ENCODE measurements at places on chromosomes 3 and 15.

GRCh38 chr3:155232605-155233004, 60.9 kb downstream of the STRIT1 start:
- no peak for DNase-seq

- DNase-seq = no peak
Observed at GRCh38 chr3:67995206-67995605, 340.8 kb upstream of the SUCLG2 start.

GRCh38 chr3:97417-98258, 98.9 kb upstream of the CHL1 start:
- no peak for DNase-seq

- DNase-seq = no peak
Observed at GRCh38 chr15:69848096-69848495, 249.6 kb downstream of the TLE3 start.

DNA sequence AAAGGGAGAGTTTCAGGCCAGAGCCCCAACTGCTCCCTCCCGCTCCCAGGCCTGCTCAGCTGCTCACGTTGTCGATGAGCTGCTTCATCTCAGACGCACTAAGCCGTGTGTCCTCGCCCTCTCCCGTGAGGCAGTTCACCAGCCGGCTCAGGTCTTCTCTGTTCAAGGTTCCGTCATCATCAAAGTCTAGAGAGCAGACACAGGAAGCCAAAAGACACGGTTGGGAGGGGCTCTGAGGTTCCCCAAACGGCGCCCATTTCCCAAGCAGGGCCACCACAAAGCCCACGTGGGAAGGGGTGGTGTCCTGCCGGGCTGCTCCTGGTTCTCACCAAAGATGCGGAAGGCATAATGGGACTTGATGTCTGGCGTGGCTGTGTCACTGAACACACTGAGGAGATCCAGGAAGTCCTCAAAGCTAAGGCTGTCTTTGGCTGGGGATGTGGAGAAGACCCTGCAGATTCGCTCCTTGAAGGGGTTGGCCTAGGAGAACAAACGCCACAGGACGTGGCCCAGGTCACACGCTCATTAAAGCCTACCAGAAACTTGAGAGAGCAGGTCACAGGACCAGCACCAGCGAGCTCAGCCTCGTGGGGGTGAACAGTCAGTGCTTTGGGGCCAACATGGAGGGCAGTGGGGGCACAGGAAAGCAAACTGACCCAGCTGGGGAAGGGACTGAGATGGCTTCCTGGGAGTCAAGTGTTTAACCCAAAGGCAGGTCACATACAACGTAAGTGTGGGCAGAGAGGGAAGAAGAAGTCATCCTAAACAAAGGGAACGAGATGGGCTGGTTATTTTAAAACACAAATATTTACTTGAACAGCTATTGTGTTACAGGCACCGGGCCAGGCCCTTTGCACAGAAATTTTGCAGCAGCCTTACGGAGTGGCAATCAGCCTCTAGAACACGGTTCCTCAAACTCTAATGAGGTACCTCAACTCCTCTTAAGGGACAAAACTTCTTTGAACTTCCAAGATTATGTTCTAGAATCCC, 2.4 kb downstream of the CIB1 start:
- peak; percentile 57 for DNase-seq

- DNase-seq = no peak
Observed at GRCh38 chr3:23960649-23961048, 15.6 kb downstream of the NR1D2 start.

GRCh38 chr15:34116620-34117019, 14.7 kb downstream of the PGBD4 start:
- DNase-seq = no peak

- no peak for DNase-seq
Observed at GRCh38 chr15:31584195-31584594, 257.6 kb downstream of the KLF13 start.

DNA sequence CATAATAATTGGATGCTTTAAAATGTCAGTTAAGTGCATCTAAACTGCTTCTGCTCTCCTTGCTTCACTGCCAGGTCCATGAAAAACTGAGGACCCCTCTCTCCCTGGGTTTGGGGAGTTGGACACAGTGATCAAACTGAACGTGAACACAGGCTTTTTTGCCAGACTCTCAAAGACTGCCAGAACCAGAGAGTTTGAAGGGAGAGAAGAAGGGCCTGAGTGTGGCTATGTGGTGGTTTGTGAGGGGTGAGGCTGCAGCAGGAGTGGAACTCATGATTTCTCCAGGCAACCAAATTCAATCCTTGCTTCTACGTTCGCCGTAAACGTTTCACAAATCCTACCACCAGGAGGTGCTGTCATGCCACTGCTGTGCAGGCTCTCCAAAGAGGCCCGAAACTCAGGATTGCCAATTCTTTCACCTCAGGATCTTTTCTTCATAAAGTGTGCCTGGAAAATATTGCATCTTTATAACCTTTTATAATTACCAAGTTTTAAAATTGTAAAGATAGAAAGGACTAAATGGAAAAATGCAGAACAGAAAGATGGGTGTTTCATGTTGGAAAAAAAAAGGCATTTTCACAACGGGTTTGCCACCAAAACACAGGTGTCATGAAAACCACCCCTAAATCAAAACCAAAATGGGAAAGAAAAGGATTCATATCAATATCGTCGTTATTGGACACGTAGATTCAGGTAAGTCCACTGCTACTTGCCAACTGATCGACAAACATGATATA, 19.7 kb downstream of the TM4SF4 start:
- DNase-seq = no peak

DNA sequence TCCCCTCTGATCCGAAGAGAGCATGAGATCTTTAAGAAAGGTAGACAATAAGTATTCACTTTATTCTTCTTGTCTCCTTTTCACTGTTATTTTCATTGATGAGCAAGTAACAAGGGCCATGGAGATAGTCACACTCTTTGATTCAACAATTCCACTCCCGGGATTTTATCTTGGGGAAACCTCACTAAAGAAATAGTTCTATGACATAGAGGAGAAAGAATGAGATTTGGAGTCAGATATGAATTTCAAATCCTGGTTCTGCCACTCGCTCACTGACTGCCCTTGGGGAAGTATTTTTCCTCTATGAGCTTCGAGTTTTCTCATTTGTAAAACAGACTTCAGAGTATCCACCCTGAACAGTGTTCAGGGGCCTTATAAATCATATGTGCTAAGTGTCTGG, 514.6 kb downstream of the NLGN1 start:
- no peak for DNase-seq

DNA sequence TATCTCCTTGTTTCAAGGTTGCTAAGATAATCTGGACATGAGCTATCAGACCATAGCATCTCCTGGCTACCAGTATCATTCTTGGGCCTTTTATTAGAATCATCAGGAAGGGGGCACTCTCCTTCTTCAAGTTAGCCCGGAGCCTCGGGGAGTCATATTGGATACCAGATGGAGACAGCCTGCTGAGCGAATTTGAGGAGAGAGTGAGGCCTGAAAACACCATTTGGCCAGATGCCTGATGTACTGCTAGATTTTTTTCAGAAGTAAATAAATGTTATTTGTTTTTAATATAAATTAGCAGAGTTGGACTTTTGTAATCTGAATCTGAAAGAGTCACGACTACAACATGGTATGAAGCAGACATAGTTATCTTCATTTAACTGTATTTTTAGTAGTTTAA, 848.6 kb downstream of the IGSF11 start:
- no peak for DNase-seq

GRCh38 chr3:151008699-151009098, 36.2 kb upstream of the CLRN1 start:
- no peak for DNase-seq

- DNase-seq = no peak
Observed at GRCh38 chr3:127809211-127809610, 13.1 kb downstream of the MGLL start.

GRCh38 chr3:63207066-63207590, 71.0 kb upstream of the SYNPR start:
- DNase-seq = no peak

- no peak for DNase-seq
Observed at GRCh38 chr3:131402391-131403039, 20.9 kb downstream of the NUDT16 start.

- no peak for DNase-seq
Observed at GRCh38 chr15:61685534-61685933, 374.7 kb downstream of the VPS13C start.

Data from activated T-helper 9 cell treated with anti-CD3 and anti-CD28 coated beads, Interleukin-2, amount 50 U/mL, for 16 hours (primary cell).